ENCODE measurements at places on chromosomes 2 and 18.

- DNase-seq: no peak
Observed at GRCh38 chr2:16167451-16167861, 227.1 kb downstream of the MYCN start.

DNA sequence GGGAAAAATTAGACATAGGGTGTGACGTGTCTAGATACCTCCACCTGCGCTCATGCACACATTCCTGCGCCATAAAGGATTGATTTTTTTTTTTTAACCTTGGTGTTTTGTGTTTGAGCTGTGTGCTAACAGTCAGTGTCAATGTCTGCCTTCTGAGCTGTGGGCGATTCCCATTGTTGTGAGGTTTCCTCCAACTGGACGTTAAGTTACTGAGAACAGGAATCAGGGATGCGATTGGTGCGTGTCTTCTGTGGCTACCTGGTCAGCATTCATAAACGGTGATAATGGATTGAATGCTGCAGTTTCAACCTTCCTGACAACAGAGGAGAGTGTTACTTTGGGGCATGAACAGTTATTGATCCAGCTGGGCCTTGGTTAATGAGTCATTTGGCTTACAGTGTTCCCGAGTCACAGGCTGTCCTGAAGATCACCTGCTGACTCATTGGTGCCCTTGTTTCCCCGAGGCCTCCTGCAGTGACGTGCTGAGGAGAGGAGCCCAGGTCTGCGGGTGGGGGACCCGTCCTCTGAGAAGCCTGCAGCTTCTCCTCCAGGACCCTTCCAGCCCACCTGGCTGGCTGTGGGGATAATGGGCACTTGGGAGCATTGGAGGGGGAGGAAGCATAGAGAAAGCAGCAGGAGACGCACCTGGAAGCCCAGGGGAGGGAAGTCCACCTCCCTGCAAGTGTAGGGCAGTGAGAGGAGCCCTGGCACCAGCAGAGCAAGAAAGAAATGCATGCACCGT lies 25.8 kb upstream of the CABYR start:
- no peak for DNase-seq

DNA sequence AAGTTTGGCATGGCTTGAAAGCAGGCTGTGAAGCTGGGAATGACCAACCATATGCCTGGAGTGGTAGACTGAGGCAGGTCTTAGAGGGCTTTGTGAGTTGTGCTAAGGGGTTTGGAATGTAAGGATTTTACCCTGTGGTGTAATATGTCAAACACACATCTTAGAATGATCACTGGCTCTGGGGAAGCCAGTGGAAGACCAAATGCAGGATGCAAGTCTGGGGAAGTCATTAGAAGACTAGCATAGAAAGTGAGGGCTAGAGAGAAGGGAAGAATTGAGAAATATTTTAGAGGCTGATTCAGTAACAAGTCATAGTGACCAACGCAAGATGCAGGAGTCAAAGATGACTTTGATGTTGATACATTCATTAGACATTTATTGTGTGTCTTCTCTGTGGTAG lies 3.5 kb upstream of the FHOD3 start:
- no peak for DNase-seq

DNA sequence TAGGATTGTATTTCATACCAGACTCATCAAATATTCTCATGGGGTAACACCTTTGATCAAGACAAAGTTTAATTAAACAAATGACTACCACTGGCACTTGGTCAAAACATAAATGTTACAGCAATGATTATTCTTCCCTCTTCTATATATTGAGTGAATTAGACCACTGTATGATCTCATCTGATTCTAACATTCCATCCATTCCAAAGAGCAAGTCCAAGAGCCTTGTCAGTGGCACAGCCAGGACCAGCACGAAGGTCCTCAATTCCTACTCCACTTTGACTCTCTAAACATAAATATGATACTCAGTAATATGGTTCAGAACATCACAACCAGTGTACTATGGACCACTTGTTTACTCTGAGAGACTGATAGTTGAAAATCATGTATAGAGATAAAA lies 86.4 kb downstream of the AP1S3 start:
- DNase-seq: no peak

DNA sequence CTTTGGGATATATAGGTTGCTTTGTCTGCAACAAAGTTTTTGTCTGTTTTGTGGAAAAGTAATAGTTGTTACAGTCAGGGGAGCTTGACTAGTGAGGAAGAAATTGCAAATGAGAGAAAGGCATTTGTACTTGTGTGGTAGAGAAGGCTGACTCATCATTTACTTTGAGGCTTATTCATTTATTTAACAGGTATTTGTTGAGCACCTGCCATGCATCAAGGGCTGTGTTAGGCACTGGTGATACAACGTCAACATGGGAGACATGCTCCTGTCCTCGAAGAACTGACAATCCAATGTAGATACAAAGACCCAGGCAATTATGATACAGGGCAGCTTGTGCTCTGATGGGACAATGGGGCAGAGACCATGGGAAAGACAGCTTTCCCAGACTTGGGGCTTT lies 79.5 kb downstream of the UPP2 start:
- no peak for DNase-seq
